Stimulated activated CD8-positive, alpha-beta memory T cell treated with anti-CD3 and anti-CD28 coated beads, Interleukin-4, amount 100 ng/mL, for 48 hours (primary cell): ENCODE measurements at places on chromosomes 4 and X.

DNA sequence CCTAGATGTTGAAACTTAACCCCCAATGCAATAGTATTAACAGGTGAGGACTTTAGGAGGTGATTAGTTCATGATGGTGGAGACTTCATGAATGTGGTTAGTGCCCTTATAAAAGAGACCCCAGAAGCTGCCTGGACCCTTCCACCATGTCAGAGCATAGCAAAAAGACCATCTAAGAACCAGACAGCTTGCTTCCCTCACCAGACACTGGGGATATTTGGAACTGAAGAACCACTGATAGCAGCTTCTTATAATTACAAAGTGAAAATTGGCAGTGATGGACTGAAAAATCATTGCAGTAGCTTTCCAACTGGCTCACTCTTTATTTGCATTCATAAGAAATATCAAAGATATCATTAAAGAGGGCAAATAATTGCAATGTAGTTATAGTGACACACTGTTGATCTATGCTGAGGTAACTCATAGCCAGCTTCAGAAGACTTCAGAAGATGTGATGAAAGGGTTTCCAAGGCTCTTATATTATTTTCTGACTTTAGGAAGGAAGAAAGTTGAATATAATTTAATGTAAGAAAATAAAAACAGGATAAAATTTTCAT lies 5.8 kb downstream of the RASSF6 start:
- DNase-seq, result no peak

DNA sequence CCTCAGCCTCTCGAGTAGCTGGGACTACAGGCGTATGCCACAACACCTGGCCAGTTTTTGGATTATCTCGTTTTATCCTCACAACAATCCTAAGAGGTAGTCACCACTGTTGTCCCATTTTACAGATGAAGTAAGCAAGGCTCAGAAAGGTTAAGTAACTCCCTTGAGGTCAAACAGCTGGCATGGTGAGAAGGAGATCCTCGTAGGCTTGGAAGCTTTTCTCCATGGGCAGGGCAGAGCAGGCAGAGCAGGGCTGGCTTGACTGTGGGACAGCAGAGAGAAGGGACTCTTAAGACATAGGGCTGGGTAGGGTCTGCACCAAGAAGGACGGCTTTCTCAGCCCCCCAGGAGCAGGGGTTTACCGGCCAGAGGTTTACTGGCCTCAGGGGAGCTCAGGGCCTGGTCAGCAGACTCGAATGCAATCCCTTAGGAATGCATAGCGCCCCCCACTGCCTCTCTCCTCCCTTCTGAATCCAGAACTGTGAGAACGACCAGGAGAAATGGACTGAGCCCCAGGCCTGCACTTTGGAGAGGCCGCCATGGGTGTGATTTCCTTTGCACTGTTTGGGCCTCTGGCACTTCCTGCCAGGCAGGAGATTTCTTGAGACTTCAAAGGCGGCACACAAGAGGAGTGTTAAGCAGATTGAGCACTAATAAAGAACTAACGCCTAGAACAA lies 14.0 kb upstream of the CDKN2AIP start:
- no peak for DNase-seq

DNA sequence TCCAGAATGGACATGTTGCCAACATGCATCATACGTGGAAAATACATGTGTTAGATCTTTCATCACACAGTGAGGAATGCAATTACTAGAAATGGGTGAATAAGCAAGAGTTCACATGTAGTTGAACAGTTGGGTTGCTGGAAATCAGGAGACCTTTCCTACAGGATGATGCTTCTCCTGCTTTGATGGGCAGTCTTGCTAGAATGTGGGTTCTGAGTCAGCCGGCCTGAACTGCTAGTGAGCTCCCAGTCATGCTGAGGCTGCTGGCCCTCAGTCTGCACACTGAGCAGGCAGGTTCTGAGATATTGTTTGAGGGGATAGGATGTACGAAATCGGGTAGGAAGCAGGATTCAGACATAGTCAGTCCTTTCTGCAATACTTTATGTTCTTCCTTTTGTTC lies 20.2 kb downstream of the MSL3 start:
- DNase-seq, result no peak

DNA sequence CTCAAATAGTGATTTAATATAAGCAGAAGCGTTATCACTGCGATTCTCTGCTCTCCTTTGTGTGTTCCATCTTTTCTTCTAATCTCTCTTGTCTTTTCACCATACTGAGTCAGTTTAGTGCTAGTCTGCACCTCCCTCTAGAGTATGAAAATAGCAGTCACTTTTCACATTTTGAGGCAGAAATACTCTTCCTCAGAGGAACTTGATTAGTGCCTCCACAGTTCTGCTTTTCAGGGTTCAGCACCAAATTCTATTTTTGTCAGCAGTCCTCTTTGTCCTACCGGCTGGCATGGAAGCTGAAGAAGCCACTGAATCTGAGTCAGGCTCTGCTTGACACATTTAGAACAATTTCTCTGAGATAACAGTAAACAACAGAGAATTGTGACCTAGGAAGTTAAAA lies 49.7 kb upstream of the ANKRD17 start:
- no peak for DNase-seq

DNA sequence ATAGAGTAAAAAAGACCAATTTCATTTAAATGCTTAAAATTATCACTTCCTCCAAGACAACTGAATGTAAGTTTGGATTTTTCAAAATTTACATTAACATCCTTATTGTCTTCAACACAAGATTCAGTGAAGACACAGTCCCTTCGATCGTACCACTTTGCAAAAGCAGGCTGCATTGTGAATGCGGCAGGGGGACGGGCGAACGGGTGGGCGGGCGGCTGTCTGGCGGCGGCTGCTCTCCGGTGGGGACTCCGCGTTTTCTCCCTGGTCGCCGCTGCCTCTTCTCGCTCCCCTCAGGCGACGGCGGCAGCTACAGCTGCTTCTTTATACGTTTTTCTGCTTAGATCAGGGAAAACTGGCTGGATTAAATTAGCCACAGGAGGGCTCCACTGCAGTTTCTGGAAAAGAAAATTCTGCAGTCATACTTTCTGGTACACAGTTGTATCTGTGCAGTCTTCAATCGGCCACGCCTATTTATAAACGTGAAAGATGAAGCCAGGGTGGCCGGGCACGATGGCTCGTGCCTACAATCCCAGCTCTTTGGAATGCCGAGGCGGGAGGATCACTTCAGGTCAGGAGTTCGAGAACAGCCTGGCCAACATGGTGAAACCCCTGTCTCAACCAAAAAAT lies 33.9 kb upstream of the HPF1 start:
- peak; percentile 41 for DNase-seq

- DNase-seq, result no peak
Measured at GRCh38 chr4:181647396-181648147, 595.6 kb upstream of the TENM3 start.

DNA sequence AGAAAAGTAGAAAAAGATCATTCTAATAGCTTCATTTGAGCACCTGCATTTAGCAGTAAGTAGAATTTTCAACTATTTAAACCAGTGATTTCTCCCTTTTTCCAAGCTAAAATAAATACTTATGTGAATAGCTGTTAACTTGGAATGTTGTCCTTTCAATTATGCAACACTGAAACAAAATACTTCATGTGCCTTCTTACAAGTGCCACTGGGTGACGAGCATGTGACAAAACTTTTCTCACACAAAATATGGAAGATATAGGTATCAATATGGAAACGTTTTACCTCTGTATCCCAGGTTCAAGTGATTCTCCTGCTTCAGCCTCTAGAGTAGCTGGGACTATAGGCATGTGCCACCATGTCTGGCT lies 708.3 kb downstream of the STIM2 start:
- no peak for DNase-seq

DNA sequence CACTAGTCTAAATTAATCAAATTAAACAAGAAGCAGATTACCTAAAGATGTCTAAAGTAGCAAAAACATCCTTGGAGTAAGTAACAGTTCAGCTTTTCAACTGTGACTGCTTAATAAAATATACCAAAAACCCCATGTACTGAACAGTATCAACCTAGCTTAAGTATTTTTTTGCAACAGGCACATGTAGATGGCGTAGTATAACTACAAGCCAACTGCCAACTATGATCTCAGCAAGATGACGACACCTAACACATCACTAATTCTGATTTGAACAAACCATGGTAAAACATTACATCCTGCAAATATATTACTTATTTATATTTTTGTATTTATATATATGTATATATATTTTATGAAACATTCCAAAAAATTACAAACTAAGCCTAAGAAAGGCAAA lies 24.5 kb downstream of the DHX15 start:
- DNase-seq, result no peak

- no peak for DNase-seq
Measured at GRCh38 chr4:78659264-78659663, 107.7 kb downstream of the ANXA3 start.

DNA sequence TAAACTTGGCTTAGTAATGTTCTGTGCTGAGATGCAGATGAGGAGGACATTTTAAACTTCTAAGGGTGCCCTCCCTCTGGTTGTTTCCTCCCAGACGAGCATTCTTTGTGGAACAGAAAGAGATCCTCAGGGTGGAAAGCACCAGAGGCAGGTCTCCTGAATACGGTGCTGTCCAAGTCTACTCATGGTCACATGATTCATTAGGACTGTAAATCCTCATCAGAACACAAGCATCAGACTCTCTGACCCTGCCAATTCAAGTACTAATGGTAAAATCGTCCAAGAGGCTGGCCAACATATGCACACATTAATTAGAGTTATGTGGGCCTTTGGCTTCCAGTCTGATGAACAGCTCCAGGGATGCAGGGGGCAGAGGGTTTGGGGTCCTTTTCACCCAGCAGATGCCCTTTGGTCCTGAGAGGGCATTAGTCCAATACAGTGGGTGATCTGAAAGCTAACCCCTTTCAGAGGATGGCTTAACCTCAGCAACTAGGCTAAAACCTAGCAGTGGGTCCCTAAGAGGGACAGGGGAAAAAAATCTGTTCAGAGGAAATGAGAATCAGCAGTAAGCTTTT lies 18.2 kb downstream of the HAND2 start:
- DNase-seq, result no peak

- no peak for DNase-seq
Measured at GRCh38 chrX:79100791-79101484, 43.5 kb upstream of the GPR174 start.

DNA sequence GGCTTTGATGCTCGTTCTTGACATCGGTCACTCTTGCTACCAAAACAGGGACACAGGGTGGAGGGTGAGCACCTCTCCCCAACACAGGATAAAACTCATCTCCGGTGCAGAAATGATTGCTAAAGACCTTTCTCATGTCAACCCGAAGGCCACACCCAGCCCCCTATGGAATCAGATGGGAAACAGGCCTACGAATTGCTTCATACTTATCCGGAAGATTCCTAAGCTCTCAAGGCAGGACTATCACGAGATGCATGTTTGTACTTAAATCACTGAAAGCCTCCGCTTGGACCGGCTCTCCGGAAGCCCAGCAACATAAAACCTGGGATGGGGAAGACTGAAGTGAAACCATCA lies 74.9 kb downstream of the MTMR1 start:
- DNase-seq, result no peak

DNA sequence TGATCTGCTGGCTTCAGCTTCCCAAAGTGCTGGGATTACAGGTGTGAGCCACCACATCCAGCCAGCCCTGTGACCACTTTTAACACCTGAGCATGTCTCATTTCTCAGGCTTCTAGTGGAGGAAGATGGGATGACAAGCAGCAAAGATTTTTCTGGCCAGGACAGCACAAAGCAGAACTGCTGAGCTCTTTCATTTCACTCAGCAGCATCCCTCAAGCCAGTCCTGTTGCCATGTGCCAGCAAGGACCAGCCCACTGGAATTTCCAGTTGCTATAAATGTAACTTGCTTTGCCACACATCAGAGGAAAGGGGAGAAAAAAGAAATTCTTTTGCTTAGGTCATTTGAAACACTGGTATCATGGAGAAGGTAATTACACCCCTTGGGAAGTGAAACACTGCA lies 75.9 kb downstream of the SLC9A7 start:
- DNase-seq, result no peak

DNA sequence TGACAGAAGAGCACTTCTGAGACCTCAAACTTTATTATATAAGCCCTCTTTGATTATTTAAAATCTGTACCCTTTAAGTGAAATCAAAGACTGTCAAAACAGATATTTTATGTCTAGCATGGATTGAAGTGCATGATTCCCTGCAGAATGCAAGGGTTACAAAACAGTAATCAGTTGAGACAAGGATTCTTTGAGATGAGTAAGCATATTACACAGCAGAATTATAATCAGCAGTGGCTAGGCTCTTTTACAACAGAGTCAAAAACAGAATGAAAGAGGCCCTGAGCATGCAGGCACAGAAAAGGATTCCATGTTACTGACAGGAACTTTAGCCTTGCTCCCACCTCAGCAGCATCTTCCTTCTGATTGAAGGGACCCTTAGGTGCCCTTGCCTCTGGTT lies 487.9 kb upstream of the GALNT7 start:
- DNase-seq, result no peak

GRCh38 chr4:8228319-8229250 lies 29.5 kb downstream of the SH3TC1 start:
- peak; percentile 84 for DNase-seq

- no peak for DNase-seq
Measured at GRCh38 chrX:137982472-137983172, 416.7 kb downstream of the ZIC3 start.

GRCh38 chr4:107740381-107740780 lies 20.3 kb upstream of the PAPSS1 start:
- no peak for DNase-seq

DNA sequence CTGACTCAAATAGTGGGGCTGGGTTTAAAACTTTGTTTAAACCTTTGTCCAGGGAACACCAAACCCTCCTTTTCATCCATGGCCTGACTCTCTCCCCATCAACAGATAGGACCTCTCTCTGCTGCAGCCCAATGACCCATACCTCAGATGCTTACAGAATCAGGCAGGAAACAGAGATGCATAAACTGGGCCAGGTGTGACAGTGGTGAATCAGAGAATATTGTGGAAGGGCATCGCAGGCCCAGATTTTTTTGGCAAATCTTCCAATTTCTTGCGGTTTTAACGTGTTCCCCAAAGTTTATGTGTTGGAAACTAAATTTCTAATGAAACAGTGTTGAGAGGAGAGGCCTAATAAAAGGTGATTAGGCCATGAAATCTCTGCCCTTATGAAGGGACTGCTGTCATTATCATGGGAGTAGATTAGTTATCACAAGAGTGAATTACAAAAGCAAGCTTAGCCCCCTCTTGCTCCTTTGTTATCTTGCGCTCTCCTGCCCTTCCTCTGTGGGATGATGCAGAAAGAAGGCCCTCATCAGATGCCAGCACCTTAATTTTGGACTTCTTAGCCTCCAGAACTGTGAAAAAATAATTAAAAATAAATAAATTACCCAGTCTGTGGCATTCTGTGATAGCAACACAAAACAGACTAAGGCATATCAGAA lies 82.8 kb downstream of the STK32B start:
- DNase-seq, result no peak

DNA sequence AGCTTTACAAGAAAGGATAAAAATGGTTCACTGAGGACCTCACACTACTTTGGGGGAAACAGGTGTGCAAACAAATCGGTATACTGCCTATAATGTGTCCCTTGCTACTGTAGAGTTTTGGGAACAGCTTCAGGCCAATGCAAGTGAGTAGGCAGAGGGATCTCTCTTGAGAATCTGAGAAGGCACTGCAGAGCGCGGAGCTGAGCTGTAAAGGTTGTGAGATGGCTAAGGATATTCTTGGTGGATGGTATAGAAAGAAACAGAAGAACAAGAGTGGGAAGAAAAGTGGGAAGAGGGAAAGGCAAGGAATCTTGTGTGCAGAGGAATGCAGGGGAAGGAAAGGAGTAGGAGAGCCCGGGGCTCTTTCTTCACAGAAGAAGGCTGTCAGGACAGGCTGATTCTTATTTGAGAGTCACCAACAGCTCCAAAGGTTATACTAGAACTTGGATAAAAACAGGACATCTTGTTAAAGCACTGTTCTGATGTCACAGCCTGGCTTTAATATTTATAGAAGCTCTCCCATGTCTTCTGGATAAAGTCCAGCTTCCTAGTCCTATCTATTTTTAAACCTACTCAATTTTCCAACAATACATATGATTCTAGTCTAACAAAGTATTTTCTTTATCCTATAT lies 985.6 kb upstream of the HS3ST1 start:
- no peak for DNase-seq
